Activated CD8-positive, alpha-beta T cell treated with anti-CD3 and anti-CD28 coated beads, Interleukin-2, amount 10 ng/mL, durations not matched to agents 7 days and 5 days (primary cell): ENCODE measurements at places on chromosomes 4 and X. TPM values are rescaled to one million over a fixed set of nuclear protein-coding genes. Genes with fewer than 3 reads are reported as not detected.

GRCh38 chr4:83546786-83547185, 10.9 kb downstream of the GPAT3 start:
- H3K36me3 ChIP-seq = no peaks in the 10 kb centered on the region
- peaks cover 18% of the 10 kb centered on the region for H3K4me1 ChIP-seq
- H3K27me3 ChIP-seq = peaks cover 3% of the 10 kb centered on the region
- H3K27ac ChIP-seq = no peak overlapping the region
- no peak for DNase-seq
- no peak overlapping the region for H3K4me3 ChIP-seq

GRCh38 chr4:147139455-147140198, 194.0 kb upstream of the TTC29 start:
- no peak for DNase-seq
- no peak overlapping the region for H3K4me3 ChIP-seq
- H3K27me3 ChIP-seq = no peaks in the 10 kb centered on the region
- no peak overlapping the region for H3K27ac ChIP-seq
- H3K36me3 ChIP-seq = no peaks in the 10 kb centered on the region
- H3K4me1 ChIP-seq = no peaks in the 10 kb centered on the region

DNA sequence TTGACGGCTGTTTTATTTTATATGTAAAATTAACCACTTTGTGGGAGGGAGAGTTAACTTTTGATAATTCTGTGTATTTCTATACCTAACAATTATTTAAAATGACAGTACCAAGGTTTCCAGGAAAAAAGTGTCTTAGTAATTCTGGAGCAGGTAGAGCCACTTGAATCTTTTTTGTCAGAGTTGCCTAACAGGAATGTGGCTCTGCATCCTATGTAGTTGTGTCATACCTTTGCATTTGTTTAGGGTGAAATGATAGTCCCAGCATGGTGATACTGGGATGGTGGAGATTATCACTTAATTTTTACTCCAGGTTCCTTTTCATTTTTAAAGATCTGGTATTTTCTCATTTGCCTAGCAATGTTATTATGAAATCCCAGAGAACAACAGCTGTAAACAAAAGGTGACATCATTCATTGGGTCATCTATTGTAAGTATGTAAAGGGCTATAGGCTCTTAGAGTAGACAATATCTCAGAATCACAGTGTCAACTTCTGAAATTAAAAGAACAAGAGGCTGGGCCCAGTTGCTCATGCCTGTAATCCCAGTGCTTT, 9.6 kb downstream of the SGMS2 start:
- no peak overlapping the region for H3K4me3 ChIP-seq
- H3K27ac ChIP-seq = no peak overlapping the region
- no peak for DNase-seq

GRCh38 chr4:154415313-154415712, 76.3 kb downstream of the DCHS2 start:
- no peak overlapping the region for H3K4me3 ChIP-seq
- DNase-seq = no peak
- peaks cover 39% of the 10 kb centered on the region for H3K27me3 ChIP-seq
- H3K4me1 ChIP-seq = peaks cover 9% of the 10 kb centered on the region

GRCh38 chr4:119604266-119604665, 24.3 kb downstream of the PDE5A start:
- no peak for DNase-seq
- no peak overlapping the region for H3K27ac ChIP-seq
- H3K4me3 ChIP-seq = no peak overlapping the region
- H3K36me3 ChIP-seq = no peaks in the 10 kb centered on the region
- no peaks in the 10 kb centered on the region for H3K4me1 ChIP-seq
- H3K27me3 ChIP-seq = peaks cover 9% of the 10 kb centered on the region

GRCh38 chrX:103533511-103534216, 14.4 kb upstream of the RAB40A start:
- no peaks in the 10 kb centered on the region for H3K36me3 ChIP-seq
- no peak overlapping the region for H3K27ac ChIP-seq
- H3K4me1 ChIP-seq = peaks cover 4% of the 10 kb centered on the region
- no peaks in the 10 kb centered on the region for H3K27me3 ChIP-seq
- DNase-seq = peak; percentile 72

DNA sequence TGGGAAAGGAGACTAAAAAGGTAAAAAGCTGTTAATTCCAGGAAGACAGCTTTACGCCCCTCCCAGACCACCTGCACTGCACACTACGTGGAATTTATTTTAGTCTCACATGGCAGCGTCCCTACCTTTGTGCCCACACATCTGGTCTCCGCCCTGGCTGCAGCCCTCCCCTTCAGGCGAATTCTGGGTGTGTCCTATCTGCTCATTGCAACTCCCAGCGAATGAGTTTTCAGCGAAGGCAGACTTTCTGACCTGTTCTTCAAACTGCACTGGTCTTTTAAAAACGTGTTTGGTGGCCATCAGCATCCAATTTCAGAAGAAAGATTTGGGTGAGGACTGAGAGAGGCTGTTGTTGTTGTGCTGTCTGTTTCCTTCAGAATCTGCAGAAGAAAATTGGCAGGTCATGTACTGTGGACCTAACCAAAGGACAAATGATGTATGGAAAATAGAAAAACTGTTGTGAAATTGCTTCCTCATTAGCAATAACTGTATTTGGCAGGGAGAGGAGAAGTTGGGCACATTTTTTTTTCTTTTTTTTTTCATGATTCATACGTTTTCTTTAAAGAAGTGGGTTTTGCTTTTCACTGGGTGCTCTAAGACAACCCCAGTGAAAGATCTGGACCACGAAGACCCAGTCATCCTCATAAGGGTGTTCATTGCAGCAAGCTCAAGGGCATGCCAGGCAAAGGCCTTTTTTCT, 4.2 kb downstream of the TLR8 start:
- H3K36me3 ChIP-seq = no peaks in the 10 kb centered on the region
- no peaks in the 10 kb centered on the region for H3K27me3 ChIP-seq
- no peak for DNase-seq
- no peak overlapping the region for H3K27ac ChIP-seq
- H3K4me3 ChIP-seq = no peak overlapping the region

DNA sequence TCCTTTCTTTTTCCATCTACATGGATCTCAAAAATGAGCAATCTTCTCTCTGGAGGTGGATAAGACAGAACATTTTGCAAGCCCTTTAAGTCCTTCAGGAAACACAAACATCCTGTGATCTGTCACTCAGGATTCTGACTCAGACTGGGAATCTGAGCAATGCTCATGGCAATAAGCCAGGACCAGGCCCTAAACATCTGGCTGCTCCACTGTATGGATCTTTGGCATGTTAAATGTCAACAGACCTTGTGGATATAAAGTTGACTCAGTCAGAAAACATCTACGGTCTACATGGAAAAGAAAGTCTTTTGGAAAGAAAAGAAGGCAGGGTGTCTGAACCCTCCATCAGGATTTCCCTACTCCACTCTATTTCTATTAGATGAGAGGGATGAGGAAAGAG, 17.8 kb upstream of the CHIC2 start:
- no peak overlapping the region for H3K27ac ChIP-seq
- H3K4me3 ChIP-seq = no peak overlapping the region
- no peak for DNase-seq

The FAT1 gene
- total RNA-seq = not detected

The SOD3 gene
- total RNA-seq = not detected

The SPANXC gene
- total RNA-seq = not detected
